Stimulated activated CD4-positive, alpha-beta T cell treated with anti-CD3 and anti-CD28 coated beads, Interleukin-1b, Interleukin-23, amount 100 ng/mL, for 1 hour (primary cell): ENCODE measurements at places on chromosomes 2 and 18.

GRCh38 chr18:23956483-23956882 lies 58.1 kb upstream of the TTC39C start:
- no peak for DNase-seq

DNA sequence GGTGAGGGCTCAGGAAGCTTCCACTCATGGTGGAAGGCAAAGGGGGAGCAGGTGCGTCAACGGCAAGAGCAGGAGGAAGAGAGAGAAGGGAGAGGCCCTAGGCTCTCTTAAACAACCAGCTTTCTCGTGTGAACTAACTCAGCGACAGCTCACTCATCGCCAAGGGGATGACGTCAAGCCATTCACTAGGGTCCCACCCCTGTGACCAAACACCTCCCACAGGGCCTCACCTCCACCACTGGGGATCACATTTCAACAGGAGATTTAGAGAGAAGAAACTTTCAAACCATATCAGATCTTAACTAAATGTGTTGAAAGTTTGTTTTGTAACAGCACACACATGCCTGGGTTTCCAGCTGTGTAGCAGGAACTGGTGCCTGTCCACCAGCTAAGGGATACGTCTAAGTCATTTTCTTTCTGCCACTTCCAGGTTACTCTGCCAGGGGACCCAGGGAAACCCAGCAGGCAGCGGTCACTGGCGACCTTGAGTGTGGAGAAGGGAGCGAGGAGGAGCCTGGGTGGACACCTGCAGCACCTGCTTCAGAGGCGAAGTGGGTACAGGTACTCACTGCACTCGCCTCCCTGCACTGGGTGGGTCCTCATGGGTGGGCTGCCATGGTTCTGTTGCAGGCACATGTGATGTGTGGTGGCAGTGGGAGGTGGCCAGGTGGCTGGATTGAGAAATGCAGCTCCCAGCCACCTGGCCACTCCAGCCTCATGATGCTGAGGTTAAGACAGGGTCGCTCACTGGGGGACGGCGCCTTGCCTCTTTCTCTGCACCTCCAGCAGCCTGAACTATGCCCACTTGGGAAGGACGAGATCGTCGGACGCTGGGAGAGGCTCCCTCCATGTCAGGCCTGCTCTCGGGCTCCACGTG lies 8.4 kb upstream of the GPC1 start:
- DNase-seq, result no peak

GRCh38 chr18:48475635-48476549 lies 62.9 kb upstream of the CTIF start:
- no peak for DNase-seq

DNA sequence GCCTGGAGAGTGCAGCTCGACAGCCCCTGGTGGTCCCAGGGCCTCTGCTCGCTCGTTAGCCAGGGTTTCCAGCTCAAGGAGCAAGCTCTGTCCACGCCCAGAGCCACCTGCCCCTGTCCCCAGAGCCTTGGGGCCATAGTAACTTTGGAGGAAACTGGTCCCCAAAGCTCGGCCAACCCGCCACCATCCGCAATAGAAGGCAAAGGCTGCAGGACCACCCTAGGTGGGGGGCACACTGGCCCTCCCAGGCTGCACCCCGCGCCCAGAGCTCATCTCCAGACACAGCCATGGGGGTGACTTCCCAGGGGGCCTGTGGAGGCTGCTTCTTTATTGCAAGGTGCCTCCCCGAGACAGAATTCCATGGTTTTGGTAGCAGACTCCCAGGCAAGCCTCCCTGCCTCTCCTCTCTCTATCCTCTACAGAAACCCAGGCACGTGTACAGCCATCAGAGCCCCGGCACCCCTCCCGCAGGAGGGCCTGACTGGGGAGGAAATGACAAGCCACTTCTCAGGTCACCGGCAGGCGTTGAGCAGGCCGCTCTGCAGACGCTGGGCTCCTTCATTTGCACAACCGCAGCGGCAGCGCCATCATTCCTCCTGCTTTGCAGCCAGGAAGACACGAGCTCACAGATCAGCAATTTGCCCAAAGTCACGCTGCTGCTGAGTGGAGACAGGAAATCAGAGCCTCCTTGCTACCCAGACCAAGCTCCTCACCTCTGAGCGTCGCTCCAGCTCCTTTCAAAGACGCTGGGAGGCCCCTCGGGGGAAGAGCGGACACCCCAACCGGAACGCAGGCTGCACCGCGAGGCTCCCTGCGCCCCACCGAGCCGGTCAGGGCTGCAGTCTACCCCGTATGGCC lies 80.2 kb downstream of the NDUFA10 start:
- no peak for DNase-seq

- DNase-seq, result no peak
These were observed 223.8 kb downstream of the TTC32 start for GRCh38 chr2:19677825-19678518.

DNA sequence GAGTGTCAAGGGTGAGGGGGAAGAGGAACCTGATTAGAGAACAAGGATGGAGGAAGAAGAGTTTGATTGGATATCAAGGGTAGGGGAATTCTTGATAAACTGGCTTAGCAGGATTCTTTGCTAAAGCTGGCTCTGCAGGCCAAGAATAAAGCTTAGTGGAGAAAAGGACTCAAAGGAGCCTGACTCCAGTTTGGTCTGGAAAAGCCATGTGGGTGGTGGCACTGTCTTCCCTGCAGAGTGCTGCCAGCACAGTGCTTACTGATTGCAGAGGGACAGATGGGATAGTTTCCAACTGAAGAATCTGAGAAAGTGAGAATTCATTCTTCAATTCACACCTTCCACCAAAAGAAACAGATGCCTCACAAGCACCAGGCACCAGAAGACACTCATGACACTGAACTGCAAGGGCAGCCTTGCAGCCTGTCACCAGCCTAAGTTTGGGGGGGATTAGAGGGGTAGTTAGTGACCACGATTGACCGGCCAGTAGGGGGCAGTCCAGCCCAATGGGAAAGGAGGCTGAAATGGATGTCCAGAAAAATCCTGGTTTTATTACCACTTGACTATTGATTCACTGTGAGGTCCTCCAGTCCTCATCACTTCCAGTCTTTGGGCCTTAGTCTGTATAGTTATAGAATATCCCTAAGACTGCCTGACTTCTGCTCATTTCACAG lies 334.5 kb downstream of the SMAD2 start:
- DNase-seq, result no peak
